T-helper 17 cell (primary cell): ENCODE measurements at places on chromosomes 2 and 18. TPM values are rescaled to one million over a fixed set of nuclear protein-coding genes. Genes with fewer than 3 reads are reported as not detected.
A peak's percentile ranks its signal among the peaks of the same experiment; 100 is the strongest.

DNA sequence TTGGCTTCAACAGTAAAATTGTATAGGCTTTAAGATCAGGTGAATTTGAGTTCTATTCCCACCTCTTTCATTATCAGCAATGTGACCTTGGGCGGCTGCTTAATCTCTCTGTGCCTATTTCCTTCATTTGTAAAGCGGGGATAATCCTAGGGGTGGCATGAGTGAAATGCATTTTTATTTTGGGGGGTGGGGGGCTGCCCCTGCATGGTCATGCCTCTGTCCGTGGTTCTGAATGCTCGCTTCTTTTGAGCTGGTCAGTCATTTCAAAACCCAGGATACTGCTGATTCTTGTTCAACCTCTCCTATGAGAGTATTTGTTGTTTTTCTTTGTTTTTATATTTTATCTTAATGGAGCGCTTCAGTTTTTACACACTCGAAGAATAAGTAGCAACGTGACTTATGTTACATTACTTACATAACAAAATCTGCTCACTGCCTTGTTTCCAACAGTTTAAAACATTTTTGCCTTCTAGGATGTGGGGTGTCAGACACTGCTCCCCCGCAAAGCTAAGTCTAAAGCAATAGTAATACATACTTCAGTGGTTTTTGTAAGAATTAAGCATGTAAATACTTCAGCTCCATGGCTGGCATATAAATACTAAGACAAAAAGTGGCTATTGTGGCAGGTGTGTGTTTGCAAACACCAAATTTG, 152.6 kb upstream of the PELI1 start:
- no peak for DNase-seq
- H3K36me3 ChIP-seq, result peaks cover 2% of the 10 kb centered on the region
- H3K4me3 ChIP-seq, result no peak overlapping the region
- no peak overlapping the region for H3K27ac ChIP-seq

DNA sequence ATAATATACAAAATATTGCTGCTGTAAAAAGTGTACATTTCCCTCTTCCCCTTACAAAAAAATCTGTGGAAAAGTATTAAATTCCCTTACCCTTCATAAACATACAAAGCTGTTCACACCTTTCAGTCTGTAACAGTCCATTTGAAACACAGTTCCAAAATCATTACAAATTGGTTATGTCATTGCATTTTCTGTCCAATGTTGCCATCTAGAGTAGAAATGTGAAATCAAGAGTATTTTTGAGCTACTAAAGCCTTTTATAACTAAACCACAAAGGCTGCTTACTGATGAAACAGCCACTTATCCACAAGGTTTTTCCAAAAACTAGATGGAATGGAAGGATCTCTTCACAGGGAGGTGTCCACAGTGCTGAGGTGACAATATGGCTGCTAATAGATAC, 72.5 kb downstream of the SS18 start:
- H3K4me1 ChIP-seq, result peaks cover 8% of the 10 kb centered on the region
- H3K27ac ChIP-seq, result peak overlapping the region; percentile 54
- DNase-seq, result no peak
- no peak overlapping the region for H3K4me3 ChIP-seq

- H3K27me3 ChIP-seq, result peaks cover 4% of the 10 kb centered on the region
- H3K4me3 ChIP-seq, result no peak overlapping the region
- no peaks in the 10 kb centered on the region for H3K36me3 ChIP-seq
Measured at GRCh38 chr2:238513346-238513745, 86.6 kb downstream of the ASB1 start.

DNA sequence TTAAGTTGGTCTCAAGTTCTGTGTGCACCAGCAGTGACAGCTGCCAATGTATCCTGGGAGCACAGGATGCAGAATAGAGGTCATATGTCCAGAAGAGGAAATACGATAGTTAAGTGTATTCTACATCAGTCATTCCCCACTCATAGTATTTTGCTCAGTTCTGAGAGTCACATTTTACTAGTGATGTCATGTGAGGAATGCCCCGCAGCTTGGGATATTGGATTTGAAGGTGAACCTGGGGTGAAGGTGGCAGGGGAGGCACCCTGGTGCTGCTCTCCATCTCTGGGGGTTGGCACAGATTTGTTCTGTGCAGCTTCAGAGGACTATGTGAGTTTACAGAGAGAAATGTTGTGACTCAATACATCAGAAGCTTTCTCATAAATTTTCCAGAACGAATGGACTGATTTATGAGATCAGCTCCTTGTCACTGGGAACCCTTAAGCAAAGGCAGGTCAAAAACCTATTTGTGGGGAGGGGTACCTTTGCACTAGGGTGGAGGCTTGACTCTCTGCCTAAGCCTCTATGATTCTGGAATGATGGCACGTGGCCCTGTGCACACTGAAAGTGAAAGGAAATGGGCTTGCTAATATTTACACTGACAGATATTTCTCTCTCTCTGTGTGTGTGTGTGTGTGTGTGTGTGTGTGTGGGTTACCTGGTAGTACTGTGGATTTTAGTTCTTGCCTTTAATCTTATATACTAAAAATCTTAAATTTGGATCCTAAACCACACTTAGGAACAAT, 95.9 kb downstream of the NEB start:
- no peaks in the 10 kb centered on the region for H3K36me3 ChIP-seq
- H3K27me3 ChIP-seq, result no peaks in the 10 kb centered on the region

Gene ECEL1
- total RNA-seq, result not detected

Gene BCL11A
- total RNA-seq, result 9.2 TPM
